ENCODE measurements at places on chromosomes 16 and 17. TPM values are rescaled to one million over a fixed set of nuclear protein-coding genes. Genes with fewer than 3 reads are reported as not detected.
A peak's percentile ranks its signal among the peaks of the same experiment; 100 is the strongest.

GRCh38 chr17:42294469-42295398, 6.4 kb downstream of the STAT5A start:
- H3K27me3 ChIP-seq: no peaks in the 10 kb centered on the region
- H3K4me3 ChIP-seq: no peak overlapping the region
- no peak for DNase-seq

KLHDC4 gene
- total RNA-seq: 115 TPM

- H3K27me3 ChIP-seq: no peaks in the 10 kb centered on the region
- H3K36me3 ChIP-seq: no peaks in the 10 kb centered on the region
- no peak overlapping the region for H3K27ac ChIP-seq
- no peak for DNase-seq
- no peaks in the 10 kb centered on the region for H3K4me1 ChIP-seq
- H3K4me3 ChIP-seq: no peak overlapping the region
Measured at GRCh38 chr17:38970128-38970527, 2.9 kb upstream of the FBXO47 start.

DNA sequence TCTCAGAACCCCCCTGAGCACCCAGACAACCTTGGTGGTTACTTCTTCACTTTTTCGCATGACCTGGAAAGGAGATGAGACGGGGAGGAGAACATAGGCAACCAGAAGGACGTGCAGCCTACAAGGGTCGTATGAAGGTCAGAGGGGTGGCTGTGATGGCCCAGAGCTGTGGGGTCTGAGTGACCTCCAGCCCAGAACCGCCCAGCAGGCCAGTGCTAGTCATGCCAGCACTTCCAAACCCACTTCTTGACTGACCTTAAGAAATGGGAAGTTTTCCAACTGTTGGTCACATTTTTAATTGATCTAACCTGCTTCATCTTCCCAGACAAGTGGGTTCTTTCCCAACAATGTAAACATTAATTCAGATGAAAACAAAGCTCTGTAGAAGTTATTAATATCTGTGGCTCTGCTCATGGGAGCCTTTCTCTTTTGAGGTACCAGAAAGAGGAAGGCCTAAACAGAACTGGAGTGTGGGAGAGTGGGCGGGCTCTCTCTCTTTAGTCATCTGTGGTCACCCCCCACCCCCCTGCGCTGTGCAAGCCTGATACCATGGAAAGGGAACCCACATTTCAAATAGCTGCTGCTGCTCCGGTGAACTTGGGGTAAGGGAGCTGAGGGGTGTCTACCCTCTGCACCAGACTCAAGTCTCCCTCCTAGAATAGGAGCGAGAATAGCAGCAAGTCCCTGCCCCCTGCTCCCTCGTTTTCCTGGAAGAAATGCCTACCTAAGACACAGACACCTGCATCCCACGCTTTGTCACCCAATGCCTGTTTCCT, 101.6 kb downstream of the RAB11FIP4 start:
- peak overlapping the region; percentile 90 for H3K27ac ChIP-seq
- peaks cover 96% of the 10 kb centered on the region for H3K4me1 ChIP-seq
- peak overlapping the region; percentile 30 for H3K4me3 ChIP-seq
- no peaks in the 10 kb centered on the region for H3K27me3 ChIP-seq

DNA sequence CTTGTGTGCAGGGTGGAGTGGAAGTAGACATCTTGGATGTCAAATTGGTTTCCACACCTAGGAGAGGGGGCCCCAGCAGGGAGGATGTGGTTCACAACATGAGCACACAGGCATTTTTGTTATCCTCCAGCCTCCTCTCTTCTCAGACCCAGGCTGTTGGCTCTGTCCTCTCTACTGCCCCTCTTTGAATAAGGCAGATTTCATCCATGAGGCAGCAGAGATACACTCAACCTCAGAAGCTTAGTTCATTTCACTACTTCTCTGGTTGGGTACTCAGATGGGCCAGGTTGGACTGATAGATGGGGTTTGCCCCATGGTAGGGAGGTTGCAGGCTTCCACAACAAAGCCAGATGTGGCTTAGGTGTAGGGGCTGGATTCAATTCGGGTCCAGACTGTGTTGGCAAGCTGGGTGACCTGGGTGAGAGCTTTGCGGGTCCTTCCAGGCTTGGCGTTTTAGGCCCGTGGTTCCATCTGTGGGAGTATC, 22.2 kb upstream of the NFATC3 start:
- H3K4me3 ChIP-seq: no peak overlapping the region
- H3K36me3 ChIP-seq: peaks cover 18% of the 10 kb centered on the region
- no peaks in the 10 kb centered on the region for H3K27me3 ChIP-seq

DNA sequence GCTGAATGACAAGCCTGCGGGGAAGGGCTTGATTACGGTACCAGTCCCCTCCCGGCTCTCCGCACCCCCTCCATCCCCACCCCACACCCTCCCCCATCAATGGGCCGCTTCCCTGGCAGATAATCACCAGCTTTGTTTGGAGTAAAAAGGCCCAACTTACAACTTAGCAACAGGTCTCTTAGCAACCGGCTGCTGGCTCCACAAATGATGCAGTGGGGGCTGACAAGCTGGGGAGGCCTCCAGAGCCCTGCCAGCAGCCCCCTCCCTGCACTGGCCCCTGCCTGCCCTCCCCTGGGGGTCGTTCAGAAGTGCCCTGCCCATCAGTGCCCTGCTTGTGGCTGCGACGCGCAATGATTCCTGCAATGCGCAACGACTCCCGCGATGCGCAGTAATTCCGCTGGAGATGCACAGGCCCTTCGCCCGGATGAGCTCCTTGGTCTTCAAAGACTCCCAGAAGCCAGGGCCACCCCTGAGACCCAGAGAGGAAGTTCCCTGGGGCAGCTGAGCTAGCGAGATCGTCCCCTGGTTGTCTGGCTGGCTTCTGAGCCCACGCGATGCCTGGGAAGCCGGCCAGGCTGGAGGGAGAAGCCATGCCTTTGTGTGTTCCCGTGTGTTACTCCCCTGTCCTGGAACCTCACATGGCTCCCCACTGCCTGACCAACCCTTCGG, 23.3 kb downstream of the CPNE2 start:
- no peak overlapping the region for H3K4me3 ChIP-seq
- H3K36me3 ChIP-seq: no peaks in the 10 kb centered on the region
- DNase-seq: no peak
- no peaks in the 10 kb centered on the region for H3K4me1 ChIP-seq

GRCh38 chr17:39217734-39218369, 7.9 kb downstream of the STAC2 start:
- DNase-seq: no peak
- H3K4me1 ChIP-seq: no peaks in the 10 kb centered on the region
- H3K27ac ChIP-seq: no peak overlapping the region
- peaks cover 10% of the 10 kb centered on the region for H3K27me3 ChIP-seq
- no peaks in the 10 kb centered on the region for H3K36me3 ChIP-seq

DNA sequence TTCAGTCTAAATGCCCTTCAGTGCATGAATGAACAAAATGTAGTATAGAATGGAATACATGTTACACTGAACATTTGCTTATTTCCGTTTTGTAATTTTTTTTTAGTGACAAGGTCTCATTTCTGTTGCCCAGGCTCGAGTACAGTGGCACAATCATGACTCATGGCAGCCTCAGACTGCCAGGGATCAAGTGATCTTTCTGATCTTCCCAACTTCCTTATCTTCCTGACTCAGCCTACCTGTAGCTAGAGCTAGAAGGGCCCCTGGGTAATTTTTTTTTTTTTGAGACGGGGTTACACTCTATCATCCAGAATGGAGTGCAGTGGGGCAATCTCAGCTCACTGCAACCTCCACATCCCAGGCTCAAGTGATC, 7.3 kb upstream of the SLX4 start:
- no peaks in the 10 kb centered on the region for H3K27me3 ChIP-seq
- H3K4me3 ChIP-seq: no peak overlapping the region
- no peak overlapping the region for H3K27ac ChIP-seq
- DNase-seq: no peak

Data from B cell (primary cell).